ENCODE measurements at places on chromosomes 5 and 9. TPM values are rescaled to one million over a fixed set of nuclear protein-coding genes. Genes with fewer than 3 reads are reported as not detected.

GRCh38 chr9:18905028-18905882, 127.8 kb downstream of the SAXO1 start:
- no peaks in the 10 kb centered on the region for H3K27me3 ChIP-seq
- H3K36me3 ChIP-seq, result peaks cover 27% of the 10 kb centered on the region
- H3K27ac ChIP-seq, result no peak overlapping the region
- H3K4me1 ChIP-seq, result peaks cover 9% of the 10 kb centered on the region
- H3K4me3 ChIP-seq, result no peak overlapping the region

GRCh38 chr9:76351006-76351405, 43.2 kb downstream of the RFK start:
- no peak overlapping the region for H3K4me3 ChIP-seq
- H3K27ac ChIP-seq, result no peak overlapping the region
- no peak for DNase-seq
- H3K27me3 ChIP-seq, result no peaks in the 10 kb centered on the region
- H3K36me3 ChIP-seq, result no peaks in the 10 kb centered on the region

GRCh38 chr5:169980418-169981053, at the start of gene INSYN2B:
INSYN2B (minus strand) TSS chr5:169980495; CDS start chr5:169883898, 96,597 bp downstream.
- H3K27me3 ChIP-seq, result no peaks in the 10 kb centered on the region
- peaks cover 8% of the 10 kb centered on the region for H3K4me1 ChIP-seq
- no peak within 1 kb of the TSS for H3K27ac ChIP-seq
- H3K4me3 ChIP-seq, result peak within 1 kb of the TSS; percentile 38
- peak; percentile 85 for DNase-seq

Gene PKD2L2
- 0.63 TPM for polyA plus RNA-seq

All from spinal cord (tissue), 10 donors.